ENCODE measurements at places on chromosomes 3 and 15. TPM values are rescaled to one million over a fixed set of nuclear protein-coding genes. Genes with fewer than 3 reads are reported as not detected.
A peak's percentile ranks its signal among the peaks of the same experiment; 100 is the strongest.

Gene RPP14
- total RNA-seq = 23.0 TPM

Gene MRPS11
- total RNA-seq = 94.7 TPM

Gene ANKRD63
- total RNA-seq = not detected

Gene GNB5
- 46.3 TPM for total RNA-seq

Gene CIB2
- 0.08 TPM for total RNA-seq

- DNase-seq = peak; percentile 17
Observed at GRCh38 chr3:56421205-56421604, 47.1 kb downstream of the ERC2 start.

- no peak for DNase-seq
Observed at GRCh38 chr3:196995646-196996355, 27.2 kb upstream of the PIGZ start.

GRCh38 chr3:182238126-182238525, 526.4 kb downstream of the SOX2 start:
- DNase-seq = no peak

GRCh38 chr15:83930392-83931212, 276.7 kb downstream of the ADAMTSL3 start:
- no peak for DNase-seq

GRCh38 chr3:157789162-157789561, 285.9 kb upstream of the VEPH1 start:
- peak; percentile 83 for DNase-seq

- DNase-seq = no peak
Observed at GRCh38 chr3:119826711-119827608, 45.1 kb downstream of the NR1I2 start.

DNA sequence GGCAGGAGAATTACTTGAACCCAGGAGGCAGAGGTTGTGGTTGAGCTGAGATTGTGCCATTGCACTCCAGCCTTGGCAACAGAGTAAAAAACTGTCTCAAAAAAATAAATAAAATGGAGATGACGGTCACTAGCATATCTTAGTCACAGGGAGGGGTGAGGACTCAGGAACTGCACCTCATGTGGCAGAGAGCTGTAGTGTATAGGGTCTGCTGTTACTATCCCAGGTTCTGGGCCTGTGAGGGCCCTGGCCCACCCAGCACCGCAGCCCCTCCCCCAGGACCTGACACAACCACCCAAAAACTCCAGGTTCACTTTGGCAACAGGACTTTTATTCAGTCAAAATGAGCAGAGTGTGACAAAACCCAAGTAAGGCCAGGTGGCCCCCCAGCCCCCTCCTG, 22.3 kb downstream of the RNU5B-1 start:
- DNase-seq = no peak

DNA sequence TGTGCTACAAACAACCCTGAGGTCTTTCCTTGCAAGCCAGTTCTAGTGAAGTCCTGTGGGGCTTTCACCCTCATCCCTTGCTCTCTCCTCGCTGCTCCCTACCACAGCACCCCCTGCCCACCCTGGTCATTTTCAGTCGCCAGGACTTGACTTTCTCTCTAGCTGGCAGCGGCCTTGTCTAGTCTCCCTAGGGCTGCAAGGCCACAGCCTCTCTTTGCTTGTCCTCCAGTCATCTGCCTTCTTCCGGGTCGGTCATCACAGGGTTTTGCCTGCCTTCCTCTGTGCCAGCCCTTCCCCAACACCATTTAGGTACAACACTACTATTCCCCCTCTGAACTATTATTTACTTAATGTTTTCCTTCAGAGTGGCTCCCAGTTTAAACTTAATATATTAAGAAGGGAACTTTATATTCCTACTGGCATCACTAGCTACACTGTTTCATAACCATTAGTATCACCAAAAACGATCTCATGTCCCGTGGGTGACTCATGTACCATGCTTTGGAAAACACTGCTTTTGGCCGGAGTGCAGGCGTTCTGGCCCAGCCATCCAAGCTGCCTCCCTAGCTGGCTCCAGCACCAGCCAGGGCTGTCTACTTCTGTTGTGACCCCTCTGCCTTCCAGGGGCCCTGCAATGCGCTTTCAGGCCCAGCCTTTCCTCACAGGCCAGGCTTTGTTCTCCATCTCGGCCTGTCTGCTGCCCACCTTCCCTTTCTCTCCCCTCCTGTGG, 21.4 kb downstream of the FAH start:
- DNase-seq = no peak

- DNase-seq = no peak
Observed at GRCh38 chr3:156670077-156670476, 4.3 kb upstream of the TIPARP start.

DNA sequence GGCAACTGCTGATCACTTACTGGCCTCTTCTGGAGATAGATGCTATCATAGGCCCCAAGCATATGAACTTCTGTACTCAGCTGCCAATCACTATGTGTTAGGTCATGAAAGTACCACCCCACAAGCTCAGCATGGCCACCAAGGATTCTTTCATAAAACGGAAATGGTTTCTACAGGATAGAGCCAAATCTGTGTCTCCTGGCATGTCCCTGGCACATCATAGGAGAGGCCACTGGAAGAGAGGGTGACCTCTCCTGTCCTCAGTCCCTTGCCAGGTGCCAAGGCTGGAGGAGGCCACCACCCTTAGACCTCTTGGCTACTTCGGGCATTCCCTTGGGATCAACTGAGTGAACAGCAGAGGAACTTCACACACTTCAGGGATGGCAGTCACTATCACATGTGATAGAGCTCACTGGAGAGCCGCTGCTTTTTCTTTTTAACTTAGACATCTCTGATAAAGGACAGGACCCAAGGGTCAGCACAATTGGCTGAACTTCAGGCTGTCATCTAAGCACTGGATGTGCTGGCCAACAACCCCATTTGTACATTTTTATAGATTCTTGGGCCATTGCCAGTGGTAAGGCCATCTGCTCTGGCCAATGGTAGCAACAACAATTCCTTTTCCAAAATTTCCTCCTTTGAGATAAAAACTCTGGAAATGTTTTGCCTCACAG, 425.2 kb downstream of the SQOR start:
- DNase-seq = no peak

DNA sequence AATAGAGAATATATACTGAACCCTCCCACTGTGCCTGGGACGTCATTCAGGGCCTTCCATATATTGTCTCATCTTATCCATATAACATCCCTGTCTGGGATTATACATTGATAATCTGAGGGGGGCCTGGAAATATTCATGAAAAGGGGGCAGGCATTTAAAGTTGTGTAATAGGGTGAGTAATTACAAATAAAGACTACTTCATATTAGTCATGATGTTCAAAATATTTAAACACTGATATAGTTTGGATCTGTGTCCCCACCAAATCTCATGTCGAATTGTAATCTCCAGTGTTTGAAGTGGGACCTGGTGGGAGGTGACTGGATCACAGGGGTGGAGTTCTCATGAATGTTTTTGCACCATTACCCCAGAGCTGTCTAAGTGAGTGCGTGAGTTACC, 97.8 kb downstream of the AQP9 start:
- no peak for DNase-seq

GRCh38 chr3:8983026-8983425, 19.8 kb upstream of the RAD18 start:
- DNase-seq = no peak

- no peak for DNase-seq
Observed at GRCh38 chr3:9101286-9101685, 138.0 kb upstream of the RAD18 start.

GRCh38 chr3:95154766-95155165, 1091.9 kb downstream of the NSUN3 start:
- DNase-seq = peak; percentile 83
